ENCODE measurements at places on chromosomes 2 and 18.

GRCh38 chr2:235634435-235635158, 140.8 kb downstream of the AGAP1 start:
- DNase-seq = peak; percentile 73

DNA sequence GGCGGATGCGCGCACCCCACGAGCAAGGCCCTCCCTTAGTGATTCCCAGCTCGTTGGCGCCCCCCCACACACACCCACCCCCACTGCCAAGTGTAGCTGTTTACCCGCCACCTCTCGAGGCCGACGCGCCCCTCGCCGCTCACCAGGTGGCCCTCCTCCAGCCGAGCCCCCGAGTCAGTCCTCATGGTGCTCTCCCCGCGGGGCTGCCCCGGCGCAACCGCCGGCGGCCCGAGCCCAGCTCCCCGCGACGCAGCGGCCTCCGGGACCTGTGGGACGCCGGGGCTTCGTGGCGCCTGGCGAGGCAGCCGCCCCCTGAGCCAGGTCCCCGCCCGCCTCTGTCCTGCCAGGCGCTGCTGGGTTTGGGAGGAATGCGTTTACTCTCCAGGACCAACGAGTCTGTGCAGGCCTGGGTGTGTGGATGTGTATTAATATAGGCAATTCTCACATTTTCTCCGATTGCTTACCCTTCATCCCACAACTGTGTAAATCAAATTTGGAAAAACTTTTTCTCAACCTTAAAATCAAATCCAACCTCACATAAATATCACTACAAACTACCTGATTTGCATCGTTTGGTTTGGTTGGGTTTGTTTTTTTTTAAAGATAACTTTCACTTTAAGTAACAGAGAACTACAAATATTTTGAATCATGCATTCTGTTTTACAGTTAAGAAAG, at the start of gene TMEM237:
TSS of gene TMEM237 (minus strand) at position 288 of the 675 bp plus-strand sequence. CDS start at position 185, 103 bp downstream.
- peak; percentile 30 for DNase-seq

GRCh38 chr2:159382447-159383028, 96.0 kb upstream of the WDSUB1 start:
- DNase-seq = no peak

GRCh38 chr2:176926453-176926852, 286.1 kb upstream of the HNRNPA3 start:
- DNase-seq = no peak

- DNase-seq = no peak
Observed at GRCh38 chr18:48454261-48454757, 45.1 kb upstream of the ZBTB7C start.

DNA sequence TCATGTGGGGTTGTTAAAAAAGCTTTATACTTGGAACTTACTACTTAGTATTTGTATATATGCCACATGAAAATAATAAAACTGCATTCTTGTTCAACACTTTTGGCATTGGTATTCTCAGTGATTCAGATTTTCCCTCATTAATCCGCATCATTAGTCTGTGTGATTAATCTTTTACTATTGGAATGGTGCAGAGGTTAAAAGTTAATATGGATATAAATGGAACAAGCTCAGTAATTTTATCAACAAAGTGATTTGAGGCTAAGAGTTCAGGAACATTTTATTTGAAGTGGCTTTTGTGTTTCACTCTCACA, 45.4 kb upstream of the REG3G start:
- no peak for DNase-seq

- no peak for DNase-seq
Observed at GRCh38 chr2:96470109-96470508, 35.0 kb downstream of the NEURL3 start.

GRCh38 chr18:46333431-46334135, 229.4 kb downstream of the HAUS1 start:
- peak; percentile 31 for DNase-seq

DNA sequence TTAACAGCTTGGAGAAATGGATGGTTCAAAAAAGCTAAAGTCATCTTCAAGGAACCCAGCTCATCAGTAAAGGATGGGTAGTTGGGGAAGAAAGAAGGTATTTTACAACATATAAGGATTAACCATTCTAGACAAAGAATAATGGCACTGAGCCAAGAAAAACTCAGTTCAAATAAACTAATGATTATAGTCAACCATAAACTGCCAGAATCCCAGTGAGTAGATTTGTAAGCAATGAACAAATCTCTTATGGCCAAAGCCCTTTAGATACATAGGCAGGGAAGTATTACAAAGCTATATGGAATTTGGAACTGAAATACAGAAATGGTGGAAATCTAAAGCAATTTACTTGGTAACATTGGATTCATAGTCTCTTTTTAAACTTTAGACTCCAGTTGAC, 92.4 kb upstream of the ZFP36L2 start:
- DNase-seq = peak; percentile 82

DNA sequence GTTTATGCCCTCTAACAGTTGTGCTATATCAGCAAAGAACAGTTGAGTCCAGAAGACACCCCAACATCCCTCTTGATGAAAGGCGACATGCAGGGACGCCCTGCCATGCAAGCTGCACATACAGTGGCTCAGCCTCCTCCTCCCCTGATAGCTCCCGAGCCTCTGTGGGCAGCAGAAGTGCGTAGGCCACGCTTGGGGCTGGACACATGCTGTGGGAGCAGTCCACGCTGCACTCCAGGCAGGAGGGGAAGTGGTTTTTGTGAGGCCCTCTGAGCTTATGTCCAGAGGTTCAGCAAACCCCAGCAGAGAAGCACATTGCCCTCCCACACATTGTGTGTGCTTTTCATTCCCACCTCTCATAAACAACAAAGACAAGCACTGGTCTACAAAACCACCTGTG, 162.1 kb downstream of the SEPTIN10 start:
- DNase-seq = no peak

- no peak for DNase-seq
Observed at GRCh38 chr2:29270701-29271121, 155.5 kb downstream of the CLIP4 start.

- peak; percentile 96 for DNase-seq
Observed at GRCh38 chr18:58993260-58993659, 128.6 kb downstream of the ZNF532 start.

GRCh38 chr2:69026026-69026425, 13.0 kb downstream of the ANTXR1 start:
- DNase-seq = no peak

DNA sequence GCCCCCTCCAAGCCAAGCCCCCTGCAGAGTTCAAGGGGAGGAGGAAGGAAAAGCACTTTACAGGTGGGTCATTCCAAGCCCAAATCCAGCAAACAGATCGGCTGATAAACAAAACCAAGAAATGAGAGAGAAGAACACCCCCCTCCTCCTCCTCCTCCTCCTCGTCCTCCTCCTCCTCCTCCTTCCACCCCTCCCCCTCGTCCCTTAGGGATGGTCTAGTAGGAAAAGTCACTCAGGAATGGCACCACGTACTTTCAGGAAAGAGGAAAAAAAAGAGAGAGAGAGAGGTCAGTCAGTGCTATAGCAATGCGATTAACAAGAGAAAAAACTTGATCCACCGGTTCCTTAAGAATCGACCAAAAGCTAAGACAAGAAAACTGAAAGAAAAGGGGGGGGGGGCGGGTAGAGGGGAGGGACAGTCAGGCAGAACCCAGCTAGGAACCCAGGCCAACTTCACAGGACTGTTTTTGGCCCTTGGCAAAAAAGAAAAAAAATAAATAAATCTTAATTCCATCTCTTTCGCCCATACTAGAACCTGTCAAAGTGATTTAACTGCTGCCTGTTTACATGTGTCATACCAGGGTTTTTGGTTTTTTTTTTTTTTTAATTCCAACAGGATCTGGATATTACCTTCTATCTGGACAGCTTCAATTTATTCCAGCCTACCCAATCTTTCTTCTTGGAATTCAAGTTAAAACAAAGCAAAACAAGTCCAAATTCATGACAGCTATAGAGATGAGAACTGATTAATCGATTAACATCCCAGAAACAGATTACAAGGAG, 906 bp downstream of the IKZF2 start:
- no peak for DNase-seq

GRCh38 chr18:3481696-3482210, 31.8 kb downstream of the TGIF1 start:
- DNase-seq = no peak
